Dermis microvascular lymphatic vessel endothelial cell (primary cell): ENCODE measurements at places on chromosomes 1 and 21. TPM values are rescaled to one million over a fixed set of nuclear protein-coding genes. Genes with fewer than 3 reads are reported as not detected.

DNA sequence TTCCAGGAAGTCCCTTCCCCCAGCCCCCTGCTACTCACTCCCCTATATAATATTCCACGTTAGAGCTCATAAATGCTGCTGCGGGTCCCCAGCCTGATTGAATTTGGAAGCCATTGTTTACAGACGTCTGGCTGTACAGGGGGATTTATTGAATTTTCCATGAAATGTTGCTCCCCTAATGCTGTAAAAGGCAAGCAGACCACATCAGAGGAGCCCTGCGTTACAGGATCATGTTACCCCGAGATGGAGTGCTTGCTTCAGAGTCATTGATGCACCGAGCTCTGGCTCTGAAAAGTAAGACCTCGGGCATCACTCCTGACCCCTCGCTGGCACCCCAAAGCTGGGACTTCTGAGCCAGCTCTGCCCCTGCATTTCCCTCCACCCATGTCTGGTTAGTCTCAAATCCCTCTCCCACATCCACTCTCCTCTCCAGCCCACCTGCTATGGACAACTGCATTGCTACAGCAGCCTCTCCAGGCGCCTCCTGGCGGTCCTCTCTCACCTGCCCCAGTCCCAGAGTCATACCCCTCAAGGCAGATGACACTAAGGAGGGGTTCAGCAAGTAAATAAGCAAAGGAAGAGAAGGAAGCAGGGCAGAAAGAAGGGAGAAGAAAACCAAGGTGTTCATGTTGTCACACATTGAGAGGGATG lies 127.8 kb downstream of the TMEM53 start:
- no peak for DNase-seq

The TDRD10 gene
- 3.5 and 7.2 TPM in 2 replicates for total RNA-seq

DNA sequence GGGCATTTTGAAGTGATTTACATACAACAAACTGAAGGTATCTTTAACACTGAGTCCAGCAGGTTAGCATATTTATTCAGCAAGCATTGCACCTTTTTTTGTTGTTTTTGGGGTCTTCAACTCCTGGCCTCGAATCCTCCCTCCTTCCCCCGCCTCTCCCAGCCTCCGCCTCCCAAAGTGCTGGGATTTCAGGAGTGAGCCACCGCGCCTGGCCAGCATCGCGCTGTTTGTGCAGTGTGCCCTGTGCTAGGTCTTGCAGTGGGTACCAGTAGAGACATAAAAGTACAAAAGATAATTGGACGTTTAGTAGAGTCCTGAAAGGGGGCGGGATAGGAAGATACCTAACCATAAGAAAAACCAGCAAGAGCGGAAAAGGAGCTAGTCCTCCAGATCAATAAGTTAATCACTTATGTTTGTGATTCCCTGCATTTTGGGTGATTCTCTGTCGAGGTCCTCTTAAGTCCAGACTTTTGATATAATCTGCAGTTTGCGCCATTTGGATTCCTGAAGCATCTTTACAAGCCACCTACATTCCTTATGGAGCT lies 111.8 kb downstream of the OSBPL9 start:
- DNase-seq = no peak

- DNase-seq = no peak
Measured at GRCh38 chr21:45637883-45638282, 5.6 kb upstream of the PCBP3 start.

The BROX gene
- 29.1 and 34.1 TPM in 2 replicates for total RNA-seq

- DNase-seq = no peak
Measured at GRCh38 chr1:92439291-92439690, 47.4 kb downstream of the GFI1 start.

DNA sequence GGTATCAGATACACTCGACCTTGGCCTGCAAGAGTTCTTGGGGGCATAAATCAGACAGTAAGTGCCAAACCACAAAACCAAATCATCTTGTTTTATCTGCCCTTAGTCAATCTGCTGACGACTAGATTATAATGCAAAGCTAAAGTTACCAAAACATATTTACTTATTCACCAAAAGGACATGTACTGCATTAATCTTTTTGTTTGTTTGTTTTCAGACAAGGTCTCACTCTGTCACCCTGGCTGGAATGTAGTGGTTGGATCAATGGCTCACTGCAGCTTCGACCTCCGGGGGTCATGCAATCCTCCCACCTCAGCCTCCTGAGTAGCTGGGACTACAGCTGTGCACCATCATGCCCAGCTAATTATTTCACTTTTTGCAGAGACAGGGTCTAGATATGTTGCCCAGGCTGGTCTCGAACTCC lies 114.7 kb downstream of the APP start:
- no peak for DNase-seq

GRCh38 chr1:34167389-34167788 lies 2.4 kb upstream of the CSMD2 start:
- DNase-seq = no peak

DNA sequence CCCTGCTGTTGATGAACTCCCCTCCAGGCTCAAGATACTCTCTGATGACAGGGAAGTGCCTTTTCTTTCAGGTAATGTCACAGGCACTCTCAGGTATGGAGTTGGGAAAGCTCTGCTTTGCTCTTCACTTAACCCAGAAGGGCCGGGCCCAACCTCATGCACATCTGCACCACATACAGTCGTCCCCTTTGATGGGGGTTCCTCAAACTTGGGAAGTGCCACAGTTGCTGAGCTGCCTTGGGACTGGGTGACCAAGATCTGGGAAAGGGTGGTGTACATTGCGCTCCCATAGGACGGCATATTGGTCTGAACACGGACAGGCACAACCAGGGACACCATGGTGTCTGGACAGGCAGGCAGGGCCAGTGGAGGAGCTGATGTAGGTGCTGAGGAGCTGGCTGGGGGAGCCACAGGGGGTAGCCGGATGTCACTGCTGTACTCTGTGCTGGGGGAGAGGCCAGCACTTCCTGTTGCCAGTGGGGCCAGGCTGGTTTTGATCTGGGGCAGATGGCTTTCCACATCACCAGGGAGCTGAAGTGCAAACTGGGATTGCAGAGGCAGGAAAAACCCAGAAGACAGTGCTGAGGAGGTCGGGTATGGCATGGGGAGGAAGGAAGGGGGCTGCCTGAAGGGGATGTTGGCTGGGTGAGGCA lies 96.2 kb upstream of the EDN2 start:
- DNase-seq = no peak

- no peak for DNase-seq
Measured at GRCh38 chr1:213678348-213678747, 309.4 kb upstream of the PROX1 start.

DNA sequence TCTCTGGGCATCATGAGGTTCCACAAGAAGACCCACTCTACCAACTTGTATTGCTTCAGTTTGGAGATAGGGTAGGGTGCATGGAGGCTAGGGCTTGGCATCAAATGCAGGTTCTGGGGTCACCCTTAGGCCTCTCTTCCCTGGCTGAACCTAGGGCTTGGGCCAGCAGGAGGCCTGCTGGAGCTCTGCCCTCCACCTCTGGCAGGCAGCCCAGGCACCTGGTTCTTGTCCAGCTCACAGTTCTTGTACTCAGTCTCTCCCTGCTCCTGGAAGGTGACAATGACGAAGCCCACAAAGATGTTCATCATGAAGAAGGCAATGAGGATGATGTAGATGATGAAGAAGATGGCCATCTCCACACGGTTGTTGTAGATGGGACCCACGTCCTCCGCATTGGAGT lies 37.5 kb upstream of the KIF21B start:
- no peak for DNase-seq

The FOXD2 gene
- 0.13 TPM in 2 replicates for total RNA-seq

DNA sequence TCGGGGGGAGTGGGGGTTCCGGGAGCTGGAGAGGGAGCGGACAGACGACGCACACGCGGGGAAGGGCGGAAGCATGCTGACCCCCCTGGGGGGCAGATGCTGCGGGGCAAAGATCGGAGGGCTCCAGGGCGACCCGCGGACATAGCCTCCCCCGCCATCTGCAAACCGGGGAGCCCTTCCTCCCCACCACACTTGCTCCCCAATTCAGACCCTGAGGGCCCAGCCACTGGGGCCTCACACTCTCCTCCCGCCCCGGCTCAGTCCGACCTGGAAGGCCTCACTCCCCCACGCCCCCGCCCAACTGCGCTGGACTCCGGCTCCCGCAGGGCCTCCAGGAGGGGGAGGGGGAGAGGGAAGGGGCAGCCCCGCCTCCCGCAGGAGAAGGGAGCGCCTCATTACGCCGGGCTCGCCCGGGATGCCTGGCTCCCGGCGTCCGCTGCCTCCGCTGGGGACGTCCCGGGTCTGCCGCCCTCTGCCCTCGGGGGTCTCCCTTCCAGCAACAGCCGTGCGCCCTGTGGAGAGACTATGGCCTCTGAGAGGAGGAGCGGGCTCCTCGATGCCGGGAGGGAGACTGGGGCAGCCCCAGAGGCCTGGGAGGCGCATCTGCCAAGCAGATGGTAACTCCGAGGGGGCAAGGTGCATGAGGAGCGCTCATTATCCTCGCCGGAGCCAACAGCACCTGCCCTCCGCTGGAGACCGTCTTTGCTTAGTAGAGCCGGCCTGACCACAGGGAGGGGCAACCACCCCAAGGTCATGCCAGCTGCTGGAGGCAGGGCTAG lies 636 bp upstream of the CAMK2N1 start:
- DNase-seq = peak; percentile 17

GRCh38 chr1:41380979-41381691 lies 19.9 kb downstream of the FOXO6 start:
- DNase-seq = no peak

- DNase-seq = no peak
Measured at GRCh38 chr21:34987501-34988072, 61.5 kb downstream of the RUNX1 start.

GRCh38 chr1:179933219-179933618 lies 21.4 kb upstream of the CEP350 start:
- DNase-seq = no peak

DNA sequence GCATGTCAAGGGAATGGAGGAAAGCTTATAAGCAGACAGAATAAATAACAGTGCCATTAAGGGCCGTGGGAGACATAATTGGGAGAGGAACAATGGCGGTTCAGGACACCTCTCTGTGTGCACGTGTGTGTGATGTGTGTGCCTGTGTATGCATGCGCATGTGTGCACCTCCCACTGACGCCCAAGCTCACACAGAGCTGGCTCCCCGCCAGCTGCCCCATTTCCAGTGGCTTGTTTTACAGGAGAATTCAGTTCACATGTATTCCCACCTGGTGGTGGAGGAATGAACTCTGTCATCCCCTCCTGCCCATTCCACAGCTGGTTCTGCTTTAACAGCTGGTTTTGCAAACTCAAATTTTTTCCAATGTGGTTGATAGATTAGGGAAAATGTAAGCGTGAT lies 262.2 kb downstream of the AJAP1 start:
- DNase-seq = no peak

DNA sequence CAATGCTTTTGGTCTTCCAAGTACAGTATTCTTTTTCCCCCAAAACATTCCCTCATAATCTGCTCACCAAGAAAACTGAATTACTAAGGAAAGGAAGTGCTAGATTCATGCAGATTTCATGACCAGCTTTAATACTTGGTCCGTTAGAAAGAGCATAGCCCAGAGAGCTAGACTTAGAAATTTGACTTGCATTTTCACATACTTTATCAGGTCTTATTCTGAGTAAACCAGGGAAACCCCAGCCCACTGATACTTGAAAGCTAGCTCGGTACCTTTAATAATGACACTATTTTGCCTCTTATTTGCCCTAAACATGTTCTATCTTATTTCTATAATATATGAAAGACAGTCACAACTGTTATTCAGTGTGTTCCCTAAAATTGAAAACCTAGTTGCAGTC lies 204.5 kb downstream of the TTLL7 start:
- DNase-seq = no peak

GRCh38 chr1:233689017-233689747 lies 75.3 kb downstream of the KCNK1 start:
- DNase-seq = no peak

GRCh38 chr1:160070243-160071163 lies 543 bp upstream of the KCNJ10 start:
- DNase-seq = peak; percentile 61

DNA sequence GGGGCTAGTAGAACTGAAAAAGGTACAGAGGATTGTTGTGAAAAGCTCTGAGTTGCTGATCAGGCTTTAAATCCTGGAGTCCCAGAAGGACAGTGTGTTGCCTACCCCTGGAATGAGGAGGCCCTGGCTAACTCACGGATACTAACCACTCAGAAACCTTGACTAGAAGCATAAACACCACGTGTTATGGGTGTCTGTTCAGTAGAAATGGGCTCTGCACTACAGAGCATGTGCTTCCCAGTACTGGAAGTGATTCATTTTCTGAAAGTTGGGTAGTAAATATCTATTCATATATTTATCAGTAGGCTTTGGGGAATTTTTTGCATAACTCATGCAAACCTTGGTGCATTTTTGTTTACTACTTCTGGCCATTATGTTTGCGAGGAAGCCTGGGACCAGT lies 15.1 kb upstream of the CLCA1 start:
- DNase-seq = no peak

GRCh38 chr1:45535988-45536766 lies 14.4 kb upstream of the AKR1A1 start:
- DNase-seq = no peak

GRCh38 chr1:217228689-217229088 lies 402.2 kb downstream of the GPATCH2 start:
- DNase-seq = no peak

DNA sequence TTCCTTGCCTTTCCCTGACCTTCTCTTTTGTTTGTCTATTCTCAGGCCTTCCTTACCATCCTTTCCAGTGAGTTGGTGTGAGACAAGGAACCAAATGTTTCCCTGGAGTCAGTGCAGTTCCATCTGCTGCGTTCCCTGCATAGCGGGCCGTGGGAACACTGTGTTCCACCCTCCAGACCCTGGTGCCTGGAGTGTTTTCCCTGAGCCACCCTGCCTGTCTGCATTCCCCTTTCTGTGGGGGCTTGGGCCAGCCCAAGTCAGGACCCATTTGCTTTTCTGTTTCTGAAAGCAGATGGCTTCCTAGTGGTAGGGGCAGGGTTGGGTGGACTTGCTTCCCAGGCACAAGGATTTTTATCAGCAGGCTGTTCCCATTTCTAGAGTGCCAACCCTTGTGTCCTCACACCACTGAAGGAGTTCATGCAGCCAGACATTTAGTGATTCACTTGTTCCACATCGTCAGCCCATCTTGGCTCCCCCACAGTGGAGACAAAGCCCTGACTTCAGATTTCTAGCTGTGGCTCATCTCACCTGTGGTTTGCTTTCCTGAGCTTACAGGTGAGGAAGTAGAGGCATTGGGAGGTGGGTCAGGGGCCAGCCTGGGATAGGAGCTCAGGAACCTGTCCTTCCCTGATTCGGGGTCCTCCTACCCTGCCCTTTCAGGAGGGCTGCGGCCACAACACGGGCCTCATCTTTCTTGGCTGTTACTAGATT lies 14.1 kb upstream of the MYOG start:
- no peak for DNase-seq

DNA sequence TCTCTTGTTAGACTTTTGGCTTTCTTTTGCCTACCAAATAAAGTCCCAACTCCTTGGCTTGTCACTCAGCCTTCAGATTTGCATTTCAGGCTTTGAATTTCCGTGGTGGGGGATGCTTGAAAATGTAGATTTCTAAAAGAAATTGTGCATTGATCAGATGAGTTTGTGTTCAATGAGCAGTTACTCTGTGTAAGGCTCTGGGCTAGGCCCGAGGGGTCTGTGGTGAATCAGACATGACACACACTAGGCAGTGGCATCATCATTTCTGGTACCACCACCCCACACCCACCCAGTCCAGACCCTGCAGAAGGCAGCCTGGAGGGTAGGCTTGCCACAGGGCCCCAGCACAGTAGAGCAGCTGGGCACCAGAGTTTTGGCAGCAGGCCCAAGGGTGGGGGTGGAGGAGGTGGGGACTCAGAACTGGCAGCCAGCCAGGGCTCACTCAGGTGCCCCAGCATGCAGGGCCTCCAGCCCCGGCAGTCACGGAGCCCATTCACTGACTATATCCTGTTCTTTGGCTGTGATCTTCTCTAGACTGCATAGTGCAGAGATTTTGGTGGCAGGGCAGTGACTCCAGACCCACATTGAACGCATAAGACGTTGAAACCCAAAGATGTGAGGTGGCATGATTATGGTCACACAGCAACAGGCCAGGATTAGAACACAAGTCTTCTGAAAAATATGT lies 97.2 kb upstream of the ARTN start:
- DNase-seq = peak; percentile 57
